Fibroblast of the aortic adventitia (primary cell): ENCODE measurements at places on chromosomes 1 and 21. TPM values are rescaled to one million over a fixed set of nuclear protein-coding genes. Genes with fewer than 3 reads are reported as not detected.

The TTC4 gene
- 19.3 and 28.0 TPM in 2 replicates for total RNA-seq

The LCE3E gene
- not detected in 2 replicates for total RNA-seq

- DNase-seq, result no peak
Measured at GRCh38 chr21:45135122-45135521, 60.7 kb downstream of the ADARB1 start.

DNA sequence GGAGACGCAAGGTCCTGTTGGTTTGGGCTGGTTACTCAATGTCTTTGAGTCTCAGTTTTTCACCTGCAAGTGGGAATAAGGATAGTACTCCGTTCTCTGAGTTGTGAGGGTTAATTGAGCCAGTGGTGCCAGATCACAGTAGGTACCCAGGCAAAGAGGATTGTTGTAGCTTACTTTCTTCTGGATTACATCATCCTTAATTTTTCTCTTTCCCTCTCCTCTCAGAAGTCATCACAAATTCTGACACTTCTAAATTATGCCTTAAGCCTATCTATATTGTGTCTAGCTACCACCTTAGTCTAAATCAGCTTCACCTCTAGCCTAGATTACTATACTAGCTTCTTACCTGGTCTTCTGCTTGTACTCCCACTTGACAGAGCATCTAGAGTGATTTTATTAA is 149.5 kb downstream of the ROR1 start:
- DNase-seq, result no peak

GRCh38 chr1:48007047-48007446 is 9.9 kb upstream of the TRABD2B start:
- peak; percentile 43 for DNase-seq

GRCh38 chr21:45329261-45330074 is 41.8 kb upstream of the POFUT2 start:
- no peak for DNase-seq
